MG63 (cell line): ENCODE measurements at places on chromosomes 16 and 17. TPM values are rescaled to one million over a fixed set of nuclear protein-coding genes. Genes with fewer than 3 reads are reported as not detected.

Gene MRC2
- total RNA-seq: 61.4 and 65.1 TPM in 2 replicates

Gene FKBP10
- total RNA-seq: 191 and 258 TPM in 2 replicates

GRCh38 chr17:15321556-15322251, 19.7 kb downstream of the TEKT3 start:
- DNase-seq: no peak

DNA sequence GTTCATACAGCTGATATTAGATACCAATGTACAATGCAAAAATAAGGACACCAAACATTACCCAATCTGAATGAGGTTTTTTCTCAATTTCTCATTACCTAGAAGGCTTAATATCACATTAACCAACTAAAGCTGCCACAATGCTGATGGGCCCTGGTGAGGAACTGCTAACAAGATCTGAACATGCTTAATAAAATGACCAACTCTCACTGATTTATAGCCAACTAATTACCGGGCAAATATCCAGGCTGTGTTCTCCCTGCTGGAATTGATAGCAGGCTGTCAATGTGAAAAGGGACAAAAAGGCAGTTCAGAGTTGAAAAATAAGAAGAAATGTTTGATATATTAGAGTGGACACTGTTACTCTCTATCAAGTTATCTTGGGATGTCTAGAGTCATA, 124.6 kb downstream of the TOX3 start:
- no peak for DNase-seq

- DNase-seq: no peak
These were observed 40.5 kb upstream of the MGAT5B start for GRCh38 chr17:76827736-76828135.

DNA sequence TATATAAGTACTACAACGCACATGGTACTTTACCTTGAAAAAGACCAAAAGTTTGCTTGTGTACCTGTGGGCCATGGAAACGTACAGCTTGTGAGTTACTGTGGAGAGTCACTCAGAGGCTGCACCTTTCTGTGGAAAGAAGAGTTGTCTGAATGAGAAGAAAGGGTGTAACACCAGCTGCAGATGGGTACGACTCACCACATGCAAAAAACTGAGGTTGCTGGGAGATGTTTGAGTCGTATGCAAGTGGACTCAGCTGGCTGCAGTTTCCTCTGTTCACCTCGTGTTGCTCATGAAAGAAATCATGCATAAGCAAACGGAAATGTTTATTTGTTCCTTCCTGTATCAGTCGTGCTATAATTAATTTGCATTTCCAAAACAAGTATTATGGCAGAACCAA, 22.4 kb upstream of the DYNLRB2 start:
- no peak for DNase-seq

- no peak for DNase-seq
These were observed 26.1 kb downstream of the LRRC75A start for GRCh38 chr17:16465861-16466338.

GRCh38 chr17:4005296-4006164, 41.3 kb upstream of the ATP2A3 start:
- DNase-seq: no peak

DNA sequence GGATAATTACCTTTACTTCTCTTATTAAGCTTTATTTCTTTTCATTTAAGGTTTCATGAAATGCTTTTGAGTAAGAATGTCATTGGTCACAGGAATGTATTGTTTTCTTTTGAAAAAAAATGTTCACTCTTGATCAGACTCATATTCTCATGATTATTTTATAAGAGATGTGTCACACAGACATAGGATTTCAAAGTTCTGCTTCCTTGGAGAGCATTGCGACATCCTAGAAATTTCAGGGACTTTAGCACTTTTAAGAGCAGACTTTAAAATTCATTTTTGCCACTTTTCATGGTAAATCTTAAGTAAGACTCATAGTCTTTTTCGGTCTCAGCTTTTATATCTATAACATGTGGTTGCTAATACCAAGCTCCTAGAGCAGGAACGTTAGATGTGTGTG, 314.7 kb downstream of the CDH8 start:
- DNase-seq: no peak

- peak; percentile 23 for DNase-seq
These were observed 727 bp upstream of the TENT4B start for GRCh38 chr16:50152351-50152806.
